Prostate gland (tissue), 2 donors: ENCODE measurements at places on chromosomes 16 and 17. TPM values are rescaled to one million over a fixed set of nuclear protein-coding genes. Genes with fewer than 3 reads are reported as not detected.

DNA sequence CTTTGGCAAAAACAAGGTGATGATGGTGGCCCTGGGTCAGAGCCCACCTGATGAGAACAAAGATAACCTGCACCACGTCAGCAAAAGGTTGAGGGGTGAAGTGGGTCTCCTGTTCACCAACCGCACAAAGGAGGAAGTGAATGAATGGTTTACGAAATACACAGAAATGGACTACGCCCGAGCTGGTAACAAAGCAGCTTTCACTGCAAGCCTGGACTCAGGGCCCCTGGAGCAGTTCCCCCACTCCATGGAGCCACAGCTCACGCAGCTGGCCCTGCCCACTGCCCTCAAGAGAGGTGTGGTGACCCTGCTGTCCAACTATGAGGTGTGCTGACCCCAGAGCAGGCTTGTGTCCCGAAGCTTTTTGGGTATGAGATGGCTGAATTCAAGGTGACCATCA lies 29.7 kb upstream of the DLX4 start:
- H3K27me3 ChIP-seq = peaks cover 2% of the 10 kb centered on the region
- H3K27ac ChIP-seq = no peak overlapping the region
- no peaks in the 10 kb centered on the region for H3K4me1 ChIP-seq
- no peaks in the 10 kb centered on the region for H3K36me3 ChIP-seq
- no peak for DNase-seq

GRCh38 chr16:66845791-66846221 lies 1.6 kb downstream of the CA7 start:
- no peak overlapping the region for H3K4me3 ChIP-seq
- no peak for DNase-seq
- H3K4me1 ChIP-seq = peaks cover 3% of the 10 kb centered on the region
- no peaks in the 10 kb centered on the region for H3K36me3 ChIP-seq
- no peak overlapping the region for H3K27ac ChIP-seq

DNA sequence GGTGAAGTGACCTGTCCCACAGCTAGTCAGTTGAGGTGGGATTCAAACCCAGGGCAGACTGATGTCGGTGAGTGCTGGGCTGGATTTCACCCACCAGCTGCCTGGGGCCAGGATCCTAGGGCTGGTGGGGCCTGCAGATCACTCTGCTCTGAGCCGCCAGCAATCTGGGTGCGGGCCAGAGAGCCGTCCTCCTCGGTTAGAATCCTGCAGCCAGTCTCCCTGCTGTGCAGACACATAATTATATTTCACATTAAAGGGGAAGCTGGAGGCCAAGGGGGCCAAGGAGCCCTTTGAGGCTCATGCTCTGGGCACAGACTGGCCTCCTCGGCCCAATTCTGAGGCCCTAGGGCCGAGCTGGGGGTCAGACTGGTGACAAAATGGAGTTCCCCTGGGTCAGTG lies 996 bp upstream of the KCNJ12 start:
- H3K4me3 ChIP-seq = no peak overlapping the region
- no peaks in the 10 kb centered on the region for H3K27me3 ChIP-seq
- no peak for DNase-seq
- H3K4me1 ChIP-seq = no peaks in the 10 kb centered on the region

Gene C17orf113
- total RNA-seq = 4.2 TPM

Gene CD300LG
- 33.5 TPM for total RNA-seq

Gene PITPNM3
- total RNA-seq = 7.9 TPM

Gene SSTR5
- total RNA-seq = 1.8 TPM

Gene PRDM7
- total RNA-seq = 0.09 TPM

GRCh38 chr17:80585890-80586845 lies 41.5 kb downstream of the RPTOR start:
- no peaks in the 10 kb centered on the region for H3K27me3 ChIP-seq
- H3K36me3 ChIP-seq = no peaks in the 10 kb centered on the region
- H3K4me1 ChIP-seq = no peaks in the 10 kb centered on the region
- no peak overlapping the region for H3K4me3 ChIP-seq
- DNase-seq = no peak

DNA sequence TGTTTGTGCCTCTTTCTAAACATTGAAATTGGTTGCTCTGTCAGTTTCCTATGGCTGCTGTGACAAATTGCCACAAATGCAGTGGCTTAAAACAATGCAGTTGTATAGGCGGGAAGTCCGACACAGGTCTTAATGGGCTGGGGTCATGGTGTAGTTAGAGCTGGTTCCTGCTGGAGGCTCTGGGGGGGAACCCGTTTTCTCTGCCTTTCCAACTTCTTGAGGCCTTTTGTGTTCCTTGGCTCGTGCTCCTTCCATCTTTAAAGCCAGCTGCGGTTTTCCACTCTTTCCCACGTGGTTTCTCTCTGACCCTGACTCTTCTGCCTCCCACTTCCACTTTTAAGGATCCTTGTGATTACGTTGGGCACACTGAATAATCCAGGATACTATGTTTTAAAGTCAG lies 12.5 kb downstream of the EPN2 start:
- H3K27ac ChIP-seq = peak overlapping the region; percentile 77
- DNase-seq = no peak
